ENCODE measurements at places on chromosomes 3 and 15.
A peak's percentile ranks its signal among the peaks of the same experiment; 100 is the strongest.

DNA sequence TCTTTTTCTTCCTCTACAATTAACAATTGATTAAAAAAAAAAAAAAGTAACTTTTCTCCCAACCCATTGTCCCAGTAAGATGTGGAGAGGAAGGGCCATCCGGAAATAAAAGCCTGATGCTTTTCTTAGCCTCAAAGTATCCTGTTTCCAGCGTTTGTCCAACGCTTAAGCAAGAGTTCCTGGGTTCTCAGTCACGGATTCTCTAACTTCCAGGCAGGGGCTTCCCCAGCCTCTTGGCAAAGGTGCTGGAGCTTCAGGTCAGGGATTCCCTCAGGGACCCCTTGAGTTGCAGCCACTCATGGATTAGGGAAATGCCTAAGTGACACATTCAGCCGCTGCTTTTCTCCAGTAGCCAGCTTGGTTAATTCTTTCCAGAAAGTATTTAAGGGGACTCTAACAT lies 22.3 kb upstream of the C2CD4B start:
- DNase-seq: no peak

GRCh38 chr3:65303431-65303830 lies 615.6 kb upstream of the ADAMTS9 start:
- no peak for DNase-seq

DNA sequence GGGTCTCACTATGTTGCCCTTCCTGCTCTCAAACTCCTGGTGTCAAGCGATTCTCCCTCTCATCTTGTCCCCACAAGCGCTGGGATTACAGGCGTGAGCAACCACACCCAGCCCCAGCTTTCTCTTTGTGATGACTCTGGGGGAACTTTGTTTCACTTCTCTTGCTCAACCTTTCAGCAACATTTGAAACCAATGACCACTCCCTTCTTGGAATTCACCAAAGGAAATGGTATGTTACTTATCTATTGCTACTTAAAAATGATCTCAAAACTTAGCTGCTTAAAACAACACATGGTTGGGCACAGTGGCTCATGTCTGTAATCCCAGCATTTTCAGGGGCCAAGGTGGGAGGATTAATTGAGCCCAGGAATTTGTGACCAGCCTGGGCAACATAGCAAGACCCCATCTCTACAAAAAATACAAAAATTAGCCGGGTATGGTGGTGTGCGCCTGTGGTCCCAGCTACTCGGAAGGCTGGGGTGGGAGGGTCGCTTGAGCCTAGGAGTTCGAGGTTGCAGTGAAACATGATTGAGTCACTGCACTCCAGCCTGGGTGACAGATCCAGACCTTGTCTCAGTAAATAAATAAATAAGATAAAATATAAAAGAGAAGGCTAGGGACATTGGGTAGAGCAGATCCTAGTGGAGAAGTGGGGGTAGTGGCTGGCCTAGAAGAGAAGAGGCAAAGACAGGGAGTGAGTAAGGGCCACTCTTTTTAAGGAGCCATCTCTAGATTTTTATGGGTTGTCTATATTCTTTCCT lies 10.3 kb upstream of the COPG1 start:
- DNase-seq: no peak

GRCh38 chr3:113141543-113141942 lies 69.8 kb upstream of the BOC start:
- DNase-seq: peak; percentile 82

- DNase-seq: no peak
These were observed 26.1 kb upstream of the MFSD1 start for GRCh38 chr3:158775426-158776410.

DNA sequence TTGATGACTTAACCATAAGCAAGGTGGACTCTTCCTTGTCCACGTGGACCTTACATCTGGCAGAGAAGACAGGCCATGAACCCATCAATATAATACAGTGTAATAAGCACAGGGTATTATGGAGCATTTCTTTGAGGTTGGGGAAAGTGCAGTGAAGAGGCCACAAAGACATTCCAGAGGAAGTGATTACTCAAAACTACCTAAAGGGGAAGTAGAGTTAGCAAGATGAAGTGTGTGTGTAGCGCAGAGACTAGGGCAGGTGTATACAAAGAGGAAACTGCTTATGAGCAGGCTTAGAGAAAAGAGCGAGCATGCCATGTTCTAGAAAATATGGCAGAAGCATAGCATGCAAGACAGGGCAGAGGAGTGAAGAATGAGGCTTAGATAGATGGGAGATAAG lies 17.9 kb downstream of the CP start:
- DNase-seq: no peak

All from NCI-H1048 (cell line).